ENCODE measurements at places on chromosomes 16 and 17. TPM values are rescaled to one million over a fixed set of nuclear protein-coding genes. Genes with fewer than 3 reads are reported as not detected.

Gene TMC7
- 1.9 TPM for total RNA-seq

Gene EXOC3L1
- total RNA-seq: not detected

DNA sequence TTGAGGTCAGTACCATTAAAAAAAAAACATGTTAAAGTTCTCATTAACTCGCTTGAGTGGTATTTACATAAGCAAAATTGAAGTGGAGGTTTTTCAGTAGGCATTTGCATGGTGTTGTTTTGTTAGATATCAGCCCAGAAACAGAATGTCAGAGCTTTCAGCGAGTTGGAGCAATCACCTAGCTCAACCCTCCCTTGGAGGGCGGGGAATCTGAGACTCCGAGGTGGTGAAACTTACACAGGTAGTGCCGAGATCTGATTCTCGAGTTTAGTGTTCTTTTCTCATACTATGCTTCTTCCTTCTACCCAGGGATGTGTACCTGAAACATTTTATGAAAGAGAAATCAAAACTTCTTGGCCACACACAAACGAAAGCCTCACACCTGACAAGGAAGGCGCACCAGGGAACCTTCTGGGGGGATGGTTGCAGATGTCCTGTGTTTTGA lies 6.6 kb downstream of the SEC14L1 start:
- peaks cover 20% of the 10 kb centered on the region for H3K36me3 ChIP-seq
- H3K4me1 ChIP-seq: peaks cover 28% of the 10 kb centered on the region
- peak overlapping the region; percentile 4 for H3K27ac ChIP-seq
- DNase-seq: no peak
- H3K4me3 ChIP-seq: no peak overlapping the region

Gene SPOP
- total RNA-seq: 60.8 TPM

Gene KRTAP9-9
- not detected for total RNA-seq

DNA sequence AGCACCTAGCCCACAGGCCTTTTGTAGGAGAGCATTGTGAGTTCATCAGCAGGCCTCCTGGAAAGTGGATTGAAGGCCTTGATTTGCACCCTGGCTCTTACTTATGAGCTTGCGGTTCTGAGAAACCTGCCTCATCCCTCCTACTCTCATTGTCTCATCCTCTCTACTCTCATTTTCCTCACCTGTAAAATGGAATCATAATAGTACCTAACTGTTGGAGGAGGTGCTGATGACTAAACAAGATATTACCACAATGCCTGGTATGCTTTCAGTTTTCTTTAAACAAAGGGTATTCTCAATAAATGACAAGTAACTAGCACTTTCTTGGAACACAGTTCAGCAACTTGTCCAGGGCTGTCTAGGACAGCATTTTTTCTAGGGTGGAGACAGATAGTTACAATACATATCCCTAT lies 243.1 kb upstream of the MAF start:
- H3K27ac ChIP-seq: no peak overlapping the region
- no peak overlapping the region for H3K4me3 ChIP-seq
- H3K27me3 ChIP-seq: peaks cover 6% of the 10 kb centered on the region
- peaks cover 16% of the 10 kb centered on the region for H3K4me1 ChIP-seq
- DNase-seq: no peak
- H3K36me3 ChIP-seq: no peaks in the 10 kb centered on the region

Gene CTF1
- total RNA-seq: 10.3 TPM

- no peak overlapping the region for H3K4me3 ChIP-seq
- H3K27me3 ChIP-seq: no peaks in the 10 kb centered on the region
- peaks cover 5% of the 10 kb centered on the region for H3K36me3 ChIP-seq
- peaks cover 37% of the 10 kb centered on the region for H3K4me1 ChIP-seq
These were observed 436.0 kb downstream of the MAF start for GRCh38 chr16:79164388-79164995.

DNA sequence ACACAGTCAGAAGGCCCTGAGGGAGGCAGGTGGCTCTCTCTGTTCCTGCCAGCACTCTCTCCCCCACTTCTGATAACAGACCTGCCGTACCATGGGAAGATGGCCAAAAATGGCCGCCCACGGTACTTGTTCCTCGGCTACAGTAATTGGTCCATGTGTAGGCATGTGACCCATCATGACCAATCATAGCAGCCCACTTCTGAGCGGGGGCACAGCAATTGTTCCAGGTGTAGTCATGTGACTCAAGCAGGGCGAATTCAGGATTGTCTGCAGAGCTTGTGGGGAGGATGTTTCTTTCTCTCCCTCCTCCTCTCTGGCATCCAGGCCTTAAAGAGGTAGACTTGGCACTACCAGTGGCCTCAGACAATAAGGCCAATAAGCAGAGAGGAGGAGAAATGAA lies 250.4 kb downstream of the MRTFB start:
- no peak overlapping the region for H3K27ac ChIP-seq
- H3K36me3 ChIP-seq: peaks cover 2% of the 10 kb centered on the region
- no peak for DNase-seq

DNA sequence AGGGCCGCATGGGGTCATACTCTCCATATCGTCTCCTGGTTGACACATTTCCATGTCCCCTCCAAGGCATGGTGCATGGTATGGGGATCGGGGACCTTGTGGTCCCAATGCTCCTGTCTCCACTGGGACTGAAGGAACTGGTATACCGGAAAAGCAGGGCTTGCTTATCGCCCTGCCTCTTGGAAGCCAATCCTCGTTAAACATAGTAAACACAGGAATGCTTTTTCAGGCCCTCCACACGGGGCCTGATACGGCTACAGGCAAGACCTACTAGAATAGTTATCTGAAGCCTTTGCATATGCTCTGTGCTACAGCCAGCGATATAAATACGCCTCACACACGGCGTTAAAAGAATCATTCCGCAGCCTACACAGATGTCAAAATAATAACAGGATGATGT lies 159.5 kb downstream of the SHISA9 start:
- no peaks in the 10 kb centered on the region for H3K4me1 ChIP-seq
- no peak overlapping the region for H3K27ac ChIP-seq
- no peaks in the 10 kb centered on the region for H3K27me3 ChIP-seq
- H3K4me3 ChIP-seq: no peak overlapping the region
- H3K36me3 ChIP-seq: no peaks in the 10 kb centered on the region

DNA sequence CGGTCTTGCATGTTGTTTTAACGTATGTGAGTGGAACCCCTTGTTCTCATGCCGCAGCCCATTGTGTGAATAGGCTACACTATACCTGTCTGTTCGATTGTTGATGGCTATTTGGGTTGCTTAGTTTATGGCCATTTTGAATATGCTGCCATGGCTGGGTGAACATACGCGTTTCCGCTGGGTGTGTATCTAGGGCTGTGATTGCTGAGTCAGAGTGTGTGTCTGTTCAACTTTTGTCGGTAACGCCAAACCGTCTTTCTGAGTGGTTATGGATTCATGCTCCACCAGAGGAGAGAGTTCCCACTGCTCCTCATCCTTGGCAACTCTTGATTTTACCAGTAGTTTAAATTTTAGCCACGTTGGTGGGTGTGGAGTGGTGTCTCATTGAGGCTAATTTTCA lies 77.0 kb downstream of the METRNL start:
- DNase-seq: no peak
- peaks cover 30% of the 10 kb centered on the region for H3K4me1 ChIP-seq
- H3K27me3 ChIP-seq: peaks cover 3% of the 10 kb centered on the region
- no peak overlapping the region for H3K4me3 ChIP-seq
- no peak overlapping the region for H3K27ac ChIP-seq

Gene TMEM220
- total RNA-seq: 5.7 TPM

Gene EZH1
- total RNA-seq: 38.4 TPM

- no peak for DNase-seq
- no peak overlapping the region for H3K4me3 ChIP-seq
- H3K36me3 ChIP-seq: peaks cover 3% of the 10 kb centered on the region
- peak overlapping the region; percentile 81 for H3K27ac ChIP-seq
- peaks cover 24% of the 10 kb centered on the region for H3K4me1 ChIP-seq
- H3K27me3 ChIP-seq: no peaks in the 10 kb centered on the region
These were observed 73.3 kb downstream of the N4BP1 start for GRCh38 chr16:48536614-48537200.

GRCh38 chr17:57999496-58000017 lies 7.5 kb downstream of the SRSF1 start:
- DNase-seq: no peak
- peaks cover 29% of the 10 kb centered on the region for H3K4me1 ChIP-seq
- H3K27me3 ChIP-seq: no peaks in the 10 kb centered on the region
- peaks cover 20% of the 10 kb centered on the region for H3K36me3 ChIP-seq
- H3K27ac ChIP-seq: peak overlapping the region; percentile 64

Gene CRISPLD2
- total RNA-seq: 83.0 TPM

GRCh38 chr17:61574542-61575351 lies 16.3 kb downstream of the NACA2 start:
- peak overlapping the region; percentile 86 for H3K27ac ChIP-seq
- peak; percentile 30 for DNase-seq
- H3K36me3 ChIP-seq: peaks cover 1% of the 10 kb centered on the region

Gene TERB1
- total RNA-seq: 0.49 TPM

Gene CNTD1
- 0.09 TPM for total RNA-seq

GRCh38 chr16:9469512-9469911 lies 378.1 kb downstream of the HAPSTR1 start:
- no peak overlapping the region for H3K4me3 ChIP-seq
- no peak for DNase-seq
- H3K36me3 ChIP-seq: no peaks in the 10 kb centered on the region
- no peak overlapping the region for H3K27ac ChIP-seq
- no peaks in the 10 kb centered on the region for H3K27me3 ChIP-seq

GRCh38 chr17:34305061-34305460 lies 14.2 kb upstream of the CCL8 start:
- no peak overlapping the region for H3K27ac ChIP-seq
- H3K4me1 ChIP-seq: no peaks in the 10 kb centered on the region
- H3K36me3 ChIP-seq: no peaks in the 10 kb centered on the region
- peaks cover 24% of the 10 kb centered on the region for H3K27me3 ChIP-seq

GRCh38 chr17:11318207-11318606 lies 77.2 kb downstream of the SHISA6 start:
- H3K27ac ChIP-seq: no peak overlapping the region
- H3K36me3 ChIP-seq: no peaks in the 10 kb centered on the region

GRCh38 chr16:83779886-83780285 lies 27.9 kb upstream of the HSBP1 start:
- peaks cover 9% of the 10 kb centered on the region for H3K4me1 ChIP-seq
- no peak overlapping the region for H3K4me3 ChIP-seq
- H3K27me3 ChIP-seq: peaks cover 45% of the 10 kb centered on the region
- no peak overlapping the region for H3K27ac ChIP-seq
- H3K36me3 ChIP-seq: no peaks in the 10 kb centered on the region

Gene NTN1
- 2.5 TPM for total RNA-seq

GRCh38 chr17:76697702-76698465 lies 12.9 kb downstream of the MXRA7 start:
- peak overlapping the region; percentile 72 for H3K27ac ChIP-seq
- H3K4me1 ChIP-seq: peaks cover 33% of the 10 kb centered on the region
- no peaks in the 10 kb centered on the region for H3K27me3 ChIP-seq

DNA sequence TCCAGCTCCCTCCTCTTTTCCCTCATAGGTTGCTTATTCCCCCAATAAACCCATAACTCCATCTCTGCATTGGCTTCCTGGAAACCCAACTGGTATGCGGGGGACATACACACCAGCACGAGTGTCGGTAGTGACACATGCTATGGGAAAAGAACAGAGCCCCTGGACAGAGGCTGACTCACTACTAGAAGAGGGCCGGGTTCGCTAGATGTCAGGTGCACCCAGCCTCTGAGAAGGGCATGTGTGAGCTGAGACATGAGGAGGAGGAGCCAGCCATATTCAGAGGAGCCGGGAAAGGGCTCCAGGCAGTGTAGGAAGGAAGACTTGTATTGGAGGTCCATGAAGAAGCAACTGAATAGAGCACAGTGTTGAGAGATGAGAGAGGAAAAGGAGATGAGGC lies 241.1 kb downstream of the SOX9 start:
- no peaks in the 10 kb centered on the region for H3K27me3 ChIP-seq
- H3K27ac ChIP-seq: no peak overlapping the region
- no peaks in the 10 kb centered on the region for H3K36me3 ChIP-seq
- peaks cover 23% of the 10 kb centered on the region for H3K4me1 ChIP-seq
- H3K4me3 ChIP-seq: no peak overlapping the region

GRCh38 chr16:85712801-85713200 lies 24.0 kb upstream of the GINS2 start:
- H3K4me1 ChIP-seq: peaks cover 18% of the 10 kb centered on the region
- peaks cover 7% of the 10 kb centered on the region for H3K36me3 ChIP-seq
- DNase-seq: no peak
- H3K27ac ChIP-seq: no peak overlapping the region
- H3K27me3 ChIP-seq: peaks cover 8% of the 10 kb centered on the region

GRCh38 chr16:14392960-14393359 lies 237.1 kb downstream of the PARN start:
- no peak overlapping the region for H3K4me3 ChIP-seq
- H3K27ac ChIP-seq: no peak overlapping the region
- no peak for DNase-seq
- no peaks in the 10 kb centered on the region for H3K36me3 ChIP-seq
- H3K4me1 ChIP-seq: no peaks in the 10 kb centered on the region
- H3K27me3 ChIP-seq: no peaks in the 10 kb centered on the region

GRCh38 chr16:52558448-52558847 lies 11.5 kb upstream of the TOX3 start:
- no peaks in the 10 kb centered on the region for H3K36me3 ChIP-seq
- H3K27me3 ChIP-seq: peaks cover 61% of the 10 kb centered on the region
- peaks cover 5% of the 10 kb centered on the region for H3K4me1 ChIP-seq
- no peak overlapping the region for H3K27ac ChIP-seq
- H3K4me3 ChIP-seq: no peak overlapping the region

Gene PROCA1
- 10.4 TPM for total RNA-seq

DNA sequence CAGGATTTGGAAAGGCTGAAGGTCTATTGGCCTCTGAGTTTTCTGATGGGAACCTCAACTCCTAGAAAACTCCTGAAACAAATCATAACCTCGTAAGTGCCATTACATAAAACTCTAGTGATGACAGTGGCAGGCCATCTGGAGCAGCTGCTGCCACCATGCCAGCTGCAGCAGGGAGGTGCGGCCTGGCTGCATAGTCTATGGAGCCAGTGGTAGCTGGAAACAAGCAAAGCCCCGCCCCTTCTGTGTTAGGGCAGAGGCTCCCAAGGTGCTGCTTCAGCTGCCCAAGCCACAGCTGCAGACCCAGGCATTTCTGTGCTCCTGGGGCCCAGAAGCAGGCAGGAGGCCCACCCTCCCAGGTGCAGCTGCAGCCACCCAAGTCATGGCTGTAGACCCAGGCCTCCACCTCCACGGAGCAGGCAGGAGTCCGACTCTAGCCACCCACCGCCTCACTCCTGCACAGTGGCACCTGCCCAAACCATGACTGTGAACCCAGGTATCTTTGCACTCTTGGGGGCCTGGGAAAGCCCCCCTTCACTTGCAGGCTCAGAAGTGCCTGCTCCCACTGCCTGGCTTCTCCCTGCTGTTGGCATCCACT lies 254.1 kb upstream of the KCNJ16 start:
- H3K27me3 ChIP-seq: no peaks in the 10 kb centered on the region
- no peak for DNase-seq
- H3K4me1 ChIP-seq: peaks cover 17% of the 10 kb centered on the region
- no peaks in the 10 kb centered on the region for H3K36me3 ChIP-seq

Gene BTBD17
- total RNA-seq: not detected

DNA sequence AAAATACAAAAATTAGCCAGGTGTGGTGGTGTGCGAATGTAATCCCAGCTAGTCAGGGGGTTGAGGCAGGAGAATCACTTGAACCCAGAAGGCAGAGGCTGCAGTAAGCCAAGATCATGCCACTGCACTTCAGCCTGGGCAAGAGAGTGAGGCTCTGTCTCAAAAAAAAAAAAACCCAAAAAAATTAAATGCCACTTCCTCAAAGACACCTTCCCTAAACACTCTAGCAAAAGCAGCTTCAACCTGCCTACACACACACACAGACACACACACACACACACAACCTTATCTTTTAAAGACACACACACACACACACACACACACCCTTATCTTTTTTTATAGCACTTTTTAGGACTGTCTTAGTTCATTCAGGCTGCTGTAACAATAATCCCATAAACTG lies 201.7 kb upstream of the PSMD7 start:
- peaks cover 3% of the 10 kb centered on the region for H3K4me1 ChIP-seq
- no peak overlapping the region for H3K4me3 ChIP-seq
- H3K36me3 ChIP-seq: no peaks in the 10 kb centered on the region

Measured in mesothelial cell of epicardium (in vitro differentiated cells).